ENCODE measurements at places on chromosomes 6 and 20.

GRCh38 chr6:78533426-78533825, 333.9 kb upstream of the IRAK1BP1 start:
- no peak for DNase-seq

GRCh38 chr20:20926222-20926905, 179.8 kb downstream of the LINC00237 start:
- DNase-seq = no peak

- no peak for DNase-seq
These were observed 12.7 kb downstream of the SMAP1 start for GRCh38 chr6:70680396-70680795.

DNA sequence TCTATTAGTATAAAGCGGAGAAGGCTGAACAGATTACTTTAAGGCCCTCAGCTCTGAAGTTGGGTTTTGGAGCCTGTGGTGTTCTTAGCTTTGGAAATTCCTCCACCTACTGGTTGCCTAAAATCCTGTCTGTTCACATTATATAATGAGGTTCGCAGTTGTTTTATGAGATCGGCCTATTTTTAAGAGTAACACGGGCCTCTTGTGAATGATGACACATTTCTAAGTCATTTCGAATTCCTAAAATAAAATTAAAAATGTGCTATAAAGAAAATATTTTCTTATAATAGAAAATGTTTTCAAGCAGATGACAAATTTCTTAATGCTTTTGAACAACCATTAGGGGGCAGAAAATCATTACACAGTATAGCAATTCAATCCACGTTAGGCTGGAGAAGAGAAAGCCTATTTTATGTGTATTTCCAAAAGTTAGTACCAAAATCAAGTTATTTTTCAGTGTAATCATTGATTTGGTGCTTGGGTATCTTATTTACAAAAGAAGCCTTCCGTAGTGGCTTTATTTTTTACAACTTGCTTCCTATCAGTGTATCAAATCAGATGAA, 15.8 kb upstream of the FAM8A1 start:
- DNase-seq = no peak

All from activated CD4-positive, CD25-positive, alpha-beta regulatory T cell treated with anti-CD3 and anti-CD28 coated beads, Interleukin-2, amount 50 U/mL, for 72 hours (primary cell).